ENCODE measurements at places on chromosomes 11 and 22. TPM values are rescaled to one million over a fixed set of nuclear protein-coding genes. Genes with fewer than 3 reads are reported as not detected.

C22orf31 gene
- total RNA-seq = not detected

- DNase-seq = no peak
Observed at GRCh38 chr11:79439886-79440570, 802 bp downstream of the TENM4 start.

GRCh38 chr22:43991316-43992020, 32.6 kb upstream of the PARVB start:
- DNase-seq = no peak

- DNase-seq = no peak
Observed at GRCh38 chr11:132220474-132220873, 850.1 kb downstream of the NTM start.

DNA sequence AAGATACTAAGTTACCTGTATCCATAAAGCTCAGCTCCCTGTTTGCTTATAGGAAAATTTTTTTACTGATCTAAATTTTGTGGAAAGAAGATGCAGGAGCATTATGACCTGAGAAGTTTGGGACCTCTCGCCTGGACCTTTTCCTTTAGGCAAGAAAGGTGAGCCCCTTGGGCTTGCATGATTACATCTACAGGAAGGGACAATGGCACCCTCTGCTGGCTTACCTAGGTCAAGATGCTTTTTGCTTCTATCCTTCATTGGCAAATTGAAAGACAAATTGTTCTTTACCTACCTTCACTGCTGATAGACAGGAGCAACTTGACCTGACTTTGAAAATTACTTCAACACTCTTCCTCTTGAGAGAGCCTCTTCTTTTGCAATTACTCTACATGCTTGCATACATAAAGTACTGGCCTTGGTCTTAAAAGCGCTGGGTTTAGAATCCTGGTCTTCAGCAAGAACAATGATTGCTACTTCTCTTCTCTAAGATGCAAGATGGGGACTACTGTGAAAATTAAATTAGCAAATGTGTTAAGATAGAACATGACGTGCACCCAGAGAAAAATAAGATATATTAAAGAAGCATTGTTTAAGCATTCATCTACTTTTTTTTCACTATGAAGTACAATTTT, 147.2 kb downstream of the TRPC6 start:
- no peak for DNase-seq

DNA sequence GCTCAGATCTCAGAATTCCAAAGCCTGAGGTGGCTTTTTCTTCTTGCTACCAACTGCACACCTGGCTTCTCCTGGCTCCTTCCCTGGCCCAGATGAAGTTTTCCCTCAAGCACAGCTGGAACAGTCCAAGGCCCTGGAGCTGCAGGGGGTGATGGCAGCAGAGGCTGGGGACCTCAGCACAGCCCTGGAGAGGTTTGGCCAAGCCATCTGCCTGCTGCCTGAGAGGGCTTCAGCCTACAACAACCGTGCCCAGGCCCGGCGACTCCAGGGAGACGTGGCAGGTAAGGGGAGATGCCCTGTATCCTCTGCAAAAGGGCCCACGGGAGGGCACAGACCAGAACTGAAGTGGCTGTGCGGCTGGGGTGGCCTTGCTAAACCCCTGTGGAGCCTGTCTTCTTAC, 1.2 kb downstream of the TTC36 start:
- DNase-seq = no peak

DNA sequence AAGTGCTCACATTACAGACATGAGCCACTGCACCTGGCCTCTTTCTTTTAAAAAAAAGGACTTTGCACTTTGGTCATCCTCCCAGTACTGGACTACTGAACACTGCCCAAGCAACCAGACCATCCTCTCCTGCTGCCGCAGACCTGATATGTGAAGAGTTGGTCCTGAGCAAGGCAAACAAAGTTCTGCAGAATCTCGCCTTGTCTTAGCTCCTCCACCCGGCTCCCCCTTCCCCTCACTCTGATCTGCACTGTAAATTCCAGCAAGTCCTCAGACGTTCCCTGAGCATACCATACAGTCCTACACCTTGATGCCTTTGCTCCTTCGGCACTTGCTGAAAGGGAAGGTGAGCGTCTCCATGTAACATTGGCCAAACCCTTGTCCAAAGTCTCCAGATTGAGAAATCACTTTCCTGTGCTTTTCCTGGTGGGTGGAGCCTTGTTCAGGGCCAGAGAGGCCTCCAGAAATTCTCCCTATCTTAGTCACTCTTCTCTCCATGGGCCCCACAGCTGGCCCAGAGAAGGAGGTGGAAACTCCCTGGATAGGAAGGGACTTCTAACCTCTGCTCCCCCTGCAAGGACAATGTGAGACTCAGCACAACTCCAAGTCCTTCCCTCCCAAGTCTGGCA, 47.0 kb upstream of the TIMP3 start:
- DNase-seq = no peak
